ENCODE measurements at places on chromosomes 13 and 19.

- no peak for DNase-seq
Measured at GRCh38 chr19:682678-683320, 6.6 kb downstream of the FSTL3 start.

DNA sequence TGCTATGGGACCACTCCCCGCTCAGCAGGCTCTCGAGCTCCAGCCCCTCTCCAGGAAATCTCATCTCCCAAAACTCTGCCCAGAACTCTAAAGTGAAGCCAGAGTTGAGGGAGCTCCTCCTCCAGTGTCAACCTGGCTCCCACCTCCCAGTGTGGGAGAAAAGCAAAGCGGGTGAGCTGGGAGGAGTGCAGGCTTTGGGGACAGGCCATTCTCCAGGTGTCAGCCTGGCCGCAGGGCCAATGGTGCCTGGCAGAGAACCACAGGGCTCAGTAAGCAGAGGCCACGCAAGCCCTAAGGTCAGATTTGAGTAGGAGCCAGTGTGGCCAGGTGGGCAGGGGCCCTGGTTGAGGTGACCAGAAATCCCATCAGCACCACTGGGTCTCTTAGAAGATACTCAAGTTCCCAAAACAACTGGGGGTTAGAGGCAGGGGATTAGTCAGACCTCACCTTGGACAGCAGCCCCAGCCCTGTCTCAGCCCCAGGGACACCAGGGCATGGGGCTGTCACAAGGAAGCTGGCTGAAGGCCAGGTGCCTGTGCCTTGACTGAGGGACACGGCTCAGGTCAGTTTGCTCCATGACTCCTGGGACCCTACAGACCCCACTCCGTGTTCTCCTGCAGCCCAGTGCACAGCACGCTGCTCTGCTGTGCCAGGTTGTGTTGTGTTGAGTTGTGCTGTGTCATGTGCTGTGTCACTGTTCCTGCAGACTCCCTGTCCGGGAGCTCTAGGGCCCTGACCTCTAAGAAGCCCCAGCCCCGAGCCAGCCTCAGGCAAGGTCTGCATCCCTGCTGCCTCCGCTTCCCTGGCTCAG lies 2.8 kb upstream of the ZNF181 start:
- DNase-seq, result no peak

- peak; percentile 54 for DNase-seq
Measured at GRCh38 chr19:10010247-10010691, at the start of gene COL5A3. Gene COL5A3, minus strand, starts transcription at chr19:10010504. Its CDS starts 119 bp downstream, at chr19:10010385.

- DNase-seq, result no peak
Measured at GRCh38 chr13:55572862-55573261, 1567.9 kb upstream of the PRR20A start.

DNA sequence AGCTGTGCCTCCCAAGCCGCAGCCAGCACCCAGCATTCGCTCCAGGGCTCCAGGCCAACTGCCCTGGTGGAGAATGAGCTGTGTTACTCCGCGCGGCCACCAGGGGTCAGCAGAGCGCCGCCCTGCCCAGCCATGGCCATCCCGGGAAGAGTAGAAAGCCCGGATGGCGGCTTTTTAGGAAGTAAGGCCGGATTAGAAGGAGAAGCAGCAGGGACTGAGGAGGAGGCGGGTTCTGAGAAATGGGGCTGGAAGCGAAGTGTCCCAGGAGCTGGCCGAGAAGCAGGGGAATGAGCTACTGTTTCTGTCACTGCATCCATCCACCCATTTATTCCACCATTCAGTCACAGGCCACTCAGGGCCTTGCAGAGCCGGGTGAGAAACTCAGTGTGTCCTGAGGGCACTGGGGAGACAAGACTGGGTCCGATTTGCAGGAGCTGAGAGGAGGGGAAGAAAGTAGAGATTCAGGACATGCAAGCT lies 6.6 kb upstream of the NPAS1 start:
- peak; percentile 78 for DNase-seq

- DNase-seq, result no peak
Measured at GRCh38 chr13:99058527-99059495, 80.9 kb upstream of the DOCK9 start.

GRCh38 chr19:44112802-44113137 lies 429 bp upstream of the ZNF225 start:
- DNase-seq, result no peak

GRCh38 chr13:94829185-94829836 lies 117.0 kb upstream of the SOX21 start:
- no peak for DNase-seq

DNA sequence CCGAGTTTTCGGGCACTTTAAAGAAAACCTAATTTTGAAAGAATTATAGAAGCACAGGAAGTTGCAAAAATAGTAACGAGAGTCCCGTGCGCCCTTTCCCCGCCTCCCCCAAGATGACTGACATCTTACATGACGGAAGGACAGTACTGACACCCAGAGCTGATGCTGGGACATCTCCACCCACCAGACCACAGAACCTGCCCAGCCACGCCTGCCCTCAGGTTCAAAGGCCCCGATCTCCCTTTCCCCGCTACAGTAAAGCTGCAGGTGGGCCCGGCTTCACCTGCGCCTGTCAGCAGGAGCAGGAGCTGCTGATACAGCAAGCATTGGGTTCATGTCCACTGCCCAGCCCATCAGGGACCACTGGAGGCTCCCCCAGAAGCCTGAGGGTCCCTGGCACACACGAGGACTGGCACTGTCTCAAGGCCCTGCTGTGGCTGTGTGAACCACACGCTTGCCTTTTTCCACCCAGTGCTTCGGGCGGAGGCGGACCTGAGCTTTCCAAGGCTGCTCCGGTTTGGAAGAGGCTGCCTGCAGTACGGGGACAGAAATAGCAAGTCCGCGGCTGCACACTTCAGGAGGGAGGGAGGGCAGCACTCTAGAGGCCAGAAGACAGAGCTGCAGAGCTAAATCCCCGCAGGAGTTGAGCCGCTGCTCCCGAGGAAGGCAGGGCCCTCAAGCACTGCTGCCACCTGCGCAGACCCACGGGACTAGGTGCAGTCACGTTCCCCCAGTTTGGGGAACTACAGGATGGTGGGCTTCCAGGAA lies 8.7 kb downstream of the MAP2K2 start:
- no peak for DNase-seq

DNA sequence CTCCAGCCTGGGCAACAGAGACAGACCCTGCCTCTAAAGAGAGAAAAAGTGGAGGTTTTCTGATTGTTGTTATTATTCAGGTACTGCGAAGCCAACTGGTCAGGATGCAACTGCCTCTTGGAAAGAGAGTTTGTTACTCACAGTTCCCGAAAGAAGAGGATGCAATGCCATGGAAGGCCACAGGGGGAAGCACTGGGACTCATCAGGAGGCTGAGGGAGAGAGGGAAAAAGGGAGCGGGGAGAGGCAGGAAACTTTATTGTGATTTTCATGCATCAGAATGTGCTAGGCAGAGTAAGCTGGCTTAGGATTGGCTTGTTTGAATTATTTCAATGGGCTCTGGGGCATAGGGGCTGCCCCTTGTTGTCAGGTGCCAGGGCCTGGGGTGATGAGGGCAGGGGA lies 27.6 kb downstream of the MYO9B start:
- peak; percentile 51 for DNase-seq

DNA sequence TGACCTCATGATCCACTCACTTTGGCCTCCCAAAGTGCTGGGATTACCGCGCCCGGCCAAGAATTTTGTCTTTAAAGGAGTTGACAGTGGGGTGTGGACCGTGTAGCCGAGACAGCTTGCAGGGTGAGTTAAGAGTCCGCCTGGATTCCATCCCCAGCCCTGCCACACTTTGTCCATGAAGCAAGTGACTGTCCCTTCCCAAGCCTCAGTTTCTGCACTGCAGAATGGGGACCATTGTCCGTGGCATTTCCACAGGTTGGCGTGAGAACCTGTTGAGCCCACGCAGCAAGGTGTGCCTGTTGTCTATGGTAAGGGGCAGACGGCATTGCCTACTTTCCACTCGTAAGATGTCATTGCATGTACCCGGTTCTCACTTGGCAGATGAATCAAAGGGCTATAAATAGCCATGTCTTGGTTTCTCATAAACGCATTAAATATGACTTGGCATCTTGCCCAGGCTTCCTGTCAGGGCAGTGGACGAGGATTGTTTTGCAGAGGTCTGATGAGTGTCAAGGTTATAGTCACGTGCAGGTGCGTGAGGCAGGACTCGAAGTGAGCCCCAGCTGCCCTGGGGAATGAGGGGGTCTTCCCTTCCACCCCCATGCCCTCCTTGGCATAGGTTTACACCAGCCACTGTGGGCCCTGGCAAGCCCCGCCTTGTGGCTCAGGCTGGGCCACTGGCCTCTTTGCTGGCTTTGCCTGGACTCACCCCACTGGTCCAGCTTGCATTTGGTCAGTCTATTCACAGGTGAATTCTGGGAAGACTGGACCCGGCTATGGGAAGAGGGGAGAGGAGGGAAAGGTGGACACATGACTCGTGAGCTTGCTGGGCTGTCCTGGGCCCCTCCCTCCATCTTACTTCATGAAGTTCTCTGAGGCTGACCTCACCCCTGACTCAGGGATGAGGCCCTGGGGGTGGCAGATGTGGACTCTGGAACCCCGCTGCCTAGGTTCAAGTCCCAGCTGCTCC lies 14.6 kb downstream of the FAM187B start:
- peak; percentile 81 for DNase-seq

DNA sequence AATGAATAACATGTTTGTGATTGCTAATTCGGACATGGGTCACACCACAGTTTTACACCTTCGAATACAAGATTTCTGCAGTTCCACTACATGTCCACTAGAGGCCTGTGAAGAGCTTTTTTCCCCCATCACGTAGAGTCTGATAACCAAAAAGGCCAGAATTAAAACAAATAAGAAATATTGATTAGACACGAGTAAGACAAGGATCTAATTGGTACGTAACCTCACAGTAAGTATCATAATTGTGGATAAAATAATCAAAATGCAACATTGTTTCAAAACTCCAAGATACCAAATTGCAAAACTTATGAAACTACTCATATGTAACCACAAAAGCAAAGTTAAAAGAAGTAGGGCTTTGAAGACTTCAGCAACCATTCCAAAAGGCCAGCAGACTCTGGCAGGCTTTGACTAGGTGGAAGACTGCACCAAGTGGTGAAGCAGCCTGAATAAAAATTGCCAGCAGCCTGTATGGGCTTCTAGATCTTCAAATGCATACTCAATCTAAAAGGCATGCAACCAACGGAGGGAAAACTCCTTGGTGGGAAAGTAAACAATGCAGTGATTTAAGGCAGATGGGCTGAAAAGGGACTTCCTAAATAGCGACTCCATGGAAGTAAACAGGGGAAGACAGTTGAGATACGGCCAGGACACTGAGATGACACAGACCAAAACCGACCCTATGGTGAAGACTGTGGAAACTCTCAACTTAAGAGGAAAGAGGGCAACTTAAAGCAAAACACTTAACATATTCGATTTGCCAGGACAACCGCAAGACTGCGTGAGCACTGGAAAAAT lies 56.7 kb downstream of the STARD13 start:
- DNase-seq, result peak; percentile 78

- peak; percentile 79 for DNase-seq
Measured at GRCh38 chr13:99655351-99656091, 154.2 kb downstream of the TM9SF2 start.

DNA sequence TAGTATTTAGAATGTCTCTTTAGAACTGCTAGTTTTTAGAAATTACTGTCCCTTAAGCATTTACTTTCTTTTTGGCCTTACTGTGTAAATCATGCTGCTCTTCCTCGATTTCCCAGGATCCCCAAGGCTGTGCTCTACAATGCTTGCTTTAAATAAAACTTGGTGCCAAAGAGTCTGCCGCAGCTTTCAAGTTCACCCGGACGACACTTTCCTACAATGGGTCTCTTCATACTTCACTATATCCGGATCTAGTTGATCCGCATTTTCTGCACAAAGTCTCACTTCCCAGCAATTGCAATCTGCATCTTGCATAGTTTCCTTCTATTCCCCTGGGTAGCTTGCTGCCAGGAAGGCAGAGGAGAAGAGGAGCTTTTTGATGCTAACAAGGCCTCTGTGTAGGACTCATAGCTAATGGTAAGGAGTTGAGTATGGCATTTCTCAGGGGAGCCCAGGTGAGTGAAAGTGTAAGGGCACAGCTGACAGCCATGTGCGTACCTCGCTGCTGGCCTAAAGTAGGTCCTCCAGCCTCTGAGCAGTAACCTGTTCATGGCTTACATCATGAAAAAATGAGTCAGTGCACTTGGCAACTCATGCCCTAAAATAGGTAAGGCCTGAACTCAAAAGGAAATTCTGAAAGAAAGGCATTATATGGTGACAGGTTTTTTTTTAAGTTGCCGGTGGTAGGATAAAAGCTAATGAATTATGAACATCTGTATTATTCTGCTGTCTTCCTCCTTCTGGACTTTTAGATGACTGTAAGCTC lies 101.6 kb downstream of the ENOX1 start:
- DNase-seq, result no peak

DNA sequence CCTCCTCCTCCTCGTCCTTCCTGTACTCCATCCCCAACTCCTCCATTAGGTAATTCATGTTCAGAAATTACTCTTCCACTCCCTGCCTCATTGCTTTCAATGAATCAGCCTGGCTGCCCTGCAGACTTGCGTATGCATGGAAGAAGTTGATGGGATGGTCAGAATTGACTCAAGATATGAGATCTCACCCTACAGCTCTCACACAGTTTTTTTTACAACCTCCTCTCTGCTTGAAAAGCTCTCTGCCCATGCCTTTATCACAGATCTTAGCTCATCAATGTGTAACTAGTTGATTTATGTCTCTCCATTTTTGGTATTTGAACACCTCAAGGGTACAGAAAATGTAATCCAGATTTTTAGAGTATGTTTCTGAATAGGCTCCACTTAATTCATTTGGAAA lies 506.9 kb downstream of the TBC1D4 start:
- DNase-seq, result no peak

DNA sequence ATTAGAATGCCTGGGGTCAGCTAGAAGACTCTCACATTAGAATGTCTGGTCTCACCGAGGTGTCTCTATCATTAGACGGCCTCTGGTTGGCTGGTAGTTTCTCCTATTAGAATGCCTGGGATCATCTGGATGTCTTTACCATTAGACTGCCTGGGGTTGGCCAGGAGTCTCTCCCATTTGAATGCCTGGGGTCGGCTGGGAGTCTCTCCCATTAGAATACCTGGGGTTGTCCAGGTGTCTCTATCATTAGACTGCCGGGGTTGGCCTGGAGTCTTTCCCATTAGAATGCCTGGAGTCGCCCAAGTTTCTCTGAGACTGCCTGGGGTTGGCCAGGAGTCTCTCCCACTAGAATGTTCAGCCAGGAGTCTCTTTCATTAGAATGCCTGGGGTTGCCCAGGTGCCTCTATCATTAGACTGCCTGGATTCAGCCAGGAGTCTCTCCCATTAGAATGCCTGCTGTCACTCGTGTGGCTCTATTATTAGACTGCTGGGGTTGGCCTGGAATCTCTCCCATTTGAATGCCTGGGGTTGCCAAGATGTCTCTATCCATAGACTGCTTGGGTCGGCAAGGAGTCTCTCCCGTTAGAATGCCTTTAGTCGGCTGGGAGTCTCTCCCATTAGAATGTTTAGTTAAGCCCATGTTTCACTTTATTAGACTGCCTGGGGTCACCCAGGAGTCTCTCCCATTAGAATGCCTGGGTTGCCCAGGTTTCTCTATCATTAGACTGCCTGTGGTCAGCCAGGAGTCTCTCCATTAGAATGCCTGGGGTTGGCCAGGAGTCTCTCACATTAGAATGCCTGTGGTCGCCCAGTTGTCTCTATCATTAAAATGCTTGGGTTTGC lies 1467.8 kb downstream of the UQCRFS1 start:
- DNase-seq, result no peak

GRCh38 chr13:97434397-97435201 lies 630 bp downstream of the RAP2A start:
- DNase-seq, result peak; percentile 15

- DNase-seq, result peak; percentile 31
Measured at GRCh38 chr19:49114630-49115363, 627 bp downstream of the LIN7B start.

Measured in RPMI7951 (cell line).